ENCODE measurements at places on chromosomes 6 and 20.

- no peak for DNase-seq
These were observed 30.9 kb upstream of the MLN start for GRCh38 chr6:33834401-33835392.

- DNase-seq = no peak
These were observed 221.5 kb upstream of the DEFB112 start for GRCh38 chr6:50271266-50271665.

- DNase-seq = peak; percentile 86
These were observed 65.1 kb downstream of the CBFA2T2 start for GRCh38 chr20:33554914-33555420.

GRCh38 chr20:44402391-44403193 lies 47.1 kb downstream of the HNF4A start:
- DNase-seq = no peak

DNA sequence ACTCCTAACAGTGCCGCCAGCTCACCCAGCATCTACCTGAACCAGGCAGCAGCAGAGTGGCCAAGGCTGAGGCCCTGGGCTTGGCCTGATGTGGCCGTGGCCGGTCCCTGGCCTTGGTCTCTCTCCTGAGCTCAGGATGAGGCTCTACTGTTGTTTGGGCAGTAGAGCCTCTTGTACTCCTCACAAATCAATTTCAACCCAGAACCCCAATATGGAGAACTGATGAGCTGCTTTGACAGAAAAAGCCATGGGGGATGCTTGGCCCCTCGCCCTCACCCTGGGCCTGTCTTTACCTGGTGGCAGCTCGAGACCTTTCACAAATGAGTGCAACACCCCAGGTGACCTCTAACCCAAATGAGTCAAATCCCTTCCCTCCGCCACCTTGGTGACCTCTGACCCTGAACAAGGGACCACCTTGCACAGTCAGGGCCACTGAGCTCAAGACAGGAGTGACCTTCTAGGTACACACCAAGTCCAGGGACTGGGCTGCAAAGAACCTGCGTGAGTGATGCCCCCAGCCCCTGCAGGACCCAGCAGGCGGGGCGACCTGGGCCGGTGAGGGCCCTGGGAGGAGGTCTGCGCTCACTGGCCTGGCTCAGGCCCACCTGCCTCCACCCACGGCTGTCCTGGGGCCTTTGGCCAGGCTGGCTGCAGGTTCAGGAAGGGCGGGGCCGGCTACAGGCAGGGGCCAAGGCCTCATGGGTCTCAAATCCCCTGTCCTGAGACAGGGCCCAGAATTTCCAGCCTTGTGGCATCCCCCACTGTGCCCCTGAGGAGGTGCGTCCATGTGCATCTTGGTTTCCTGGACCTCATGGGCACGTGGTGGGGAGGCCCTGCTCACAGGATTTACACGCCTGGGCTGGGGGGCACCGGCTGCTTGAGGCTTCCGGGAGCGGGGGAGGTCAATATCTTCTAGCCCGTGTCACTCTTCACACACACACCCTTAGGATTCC lies 30.2 kb downstream of the PSMG4 start:
- DNase-seq = no peak
